ENCODE measurements at places on chromosomes 16 and 17.

- DNase-seq = peak; percentile 74
Measured at GRCh38 chr17:34254651-34255380, at the start of gene CCL2. TSS of gene CCL2 (plus strand) at chr17:34255285. CDS start at chr17:34255350, 65 bp downstream.

DNA sequence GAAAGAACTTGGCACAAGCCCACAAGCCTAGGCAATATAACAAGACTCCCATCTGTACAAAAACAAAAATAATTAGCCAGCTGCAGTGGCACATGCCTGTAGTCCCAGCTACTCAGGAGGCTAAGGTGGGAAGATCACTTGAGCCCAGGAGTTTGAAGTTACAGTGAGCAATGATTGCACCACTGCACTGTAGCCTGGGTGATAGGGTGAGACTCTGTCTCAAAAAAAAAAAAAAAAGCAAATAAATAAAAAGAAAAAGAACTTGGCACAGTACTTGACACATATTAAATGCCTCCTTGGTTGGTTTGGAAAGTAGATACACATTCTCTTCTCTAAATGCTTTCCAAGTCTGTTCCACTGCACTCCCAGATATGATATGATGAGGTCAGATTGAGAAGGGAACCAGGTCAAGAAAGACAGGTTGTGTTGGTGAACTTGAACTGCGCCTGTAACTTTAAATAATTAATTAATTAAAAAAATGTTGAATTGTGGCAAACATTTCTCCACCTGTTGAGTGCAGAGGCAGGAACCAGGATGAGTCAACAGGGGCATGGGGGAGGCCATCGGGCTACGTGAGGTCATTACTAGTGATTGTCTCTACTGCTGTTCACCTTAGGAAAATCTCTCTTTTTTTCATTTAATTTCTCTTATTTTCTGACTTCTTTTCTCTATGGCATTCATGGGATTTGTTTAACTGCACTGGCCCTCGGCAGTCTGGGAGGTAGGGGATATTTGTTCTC lies 25.9 kb upstream of the EFCAB13 start:
- peak; percentile 59 for DNase-seq

GRCh38 chr17:44664867-44665266 lies 8.6 kb downstream of the MEIOC start:
- no peak for DNase-seq

DNA sequence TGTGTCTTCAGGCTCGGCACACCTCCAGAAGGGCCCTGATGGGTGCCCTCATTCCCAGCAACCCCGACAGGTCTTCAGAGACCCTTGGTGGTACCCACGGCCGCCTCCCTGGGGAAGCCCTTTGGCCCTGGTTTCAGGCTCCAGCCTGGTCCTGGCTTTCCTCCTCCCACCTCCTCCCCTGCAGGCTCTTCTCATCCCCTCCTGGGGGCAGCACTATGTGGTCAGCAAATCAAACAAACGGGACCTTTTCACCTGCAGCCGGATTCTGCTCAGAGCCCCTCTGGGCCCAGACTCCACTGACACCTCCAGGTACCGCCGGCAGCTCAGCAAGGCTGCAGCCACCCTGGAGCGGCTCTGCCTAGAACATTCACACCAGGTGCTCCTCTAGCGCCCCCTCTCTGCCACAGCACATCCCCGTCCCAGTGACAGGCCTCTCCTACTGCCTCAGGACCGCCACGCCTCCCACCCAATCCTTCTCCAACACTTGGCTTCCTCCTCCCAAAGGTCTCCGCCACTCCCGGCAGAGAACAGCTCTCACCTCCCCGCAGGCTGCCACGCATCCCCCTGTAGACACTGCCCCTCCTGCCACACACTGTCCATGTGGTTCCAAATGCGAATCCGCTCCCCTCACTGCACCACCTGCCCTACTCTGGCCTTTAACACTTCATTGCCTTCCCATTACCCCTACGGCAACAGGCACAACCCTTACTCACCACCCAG lies 12.0 kb downstream of the CORO7 start:
- DNase-seq = peak; percentile 55

DNA sequence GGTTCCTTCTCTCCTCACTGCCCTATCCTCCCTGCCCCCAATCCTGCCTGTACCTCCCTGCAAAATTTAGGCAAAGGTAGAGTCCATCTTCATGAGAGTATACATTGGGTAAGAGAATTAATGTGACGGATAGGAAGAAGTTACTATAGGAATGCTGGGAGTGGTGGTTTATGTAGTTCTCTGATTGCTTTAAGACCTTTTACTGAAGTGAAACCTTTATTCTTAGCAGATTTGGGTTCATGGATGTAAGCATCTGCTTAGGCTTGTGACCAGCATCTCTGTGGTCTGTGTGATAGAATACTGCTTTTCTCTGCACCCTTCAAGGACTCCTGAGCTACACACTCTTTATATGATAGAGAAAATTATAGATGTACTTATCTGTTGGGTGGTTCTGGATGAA lies 127.3 kb downstream of the PRKCA start:
- DNase-seq = no peak

DNA sequence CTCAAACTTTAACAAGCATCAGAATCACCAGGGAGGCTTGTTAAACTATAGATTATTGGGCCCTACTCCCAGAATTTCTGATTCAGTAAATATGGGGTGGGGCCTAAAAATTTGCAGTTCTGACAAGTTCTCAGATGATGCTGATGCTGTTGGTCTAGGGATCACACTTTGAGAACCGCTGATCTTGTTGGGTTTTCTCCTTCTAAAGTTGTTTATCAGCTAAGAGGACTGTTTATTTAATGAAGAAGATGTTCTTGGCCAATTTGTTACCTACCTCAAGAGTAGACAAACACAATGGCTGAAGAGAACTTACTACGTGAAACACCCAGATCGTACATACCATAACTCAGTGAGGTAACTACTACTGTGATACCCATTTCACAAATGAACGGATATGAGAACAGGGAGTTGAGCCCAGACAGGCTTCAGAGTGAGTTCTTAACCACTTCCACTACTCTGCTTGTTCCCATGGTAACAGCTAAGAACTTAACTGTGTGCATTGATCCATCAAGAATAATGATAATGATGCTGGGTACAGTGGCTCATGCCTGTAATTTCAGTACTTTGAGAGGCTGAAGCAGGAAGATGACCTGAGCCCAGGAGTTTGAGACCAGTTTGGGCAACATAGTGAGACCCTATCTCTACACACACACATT lies 85.3 kb upstream of the NSRP1 start:
- peak; percentile 1 for DNase-seq

DNA sequence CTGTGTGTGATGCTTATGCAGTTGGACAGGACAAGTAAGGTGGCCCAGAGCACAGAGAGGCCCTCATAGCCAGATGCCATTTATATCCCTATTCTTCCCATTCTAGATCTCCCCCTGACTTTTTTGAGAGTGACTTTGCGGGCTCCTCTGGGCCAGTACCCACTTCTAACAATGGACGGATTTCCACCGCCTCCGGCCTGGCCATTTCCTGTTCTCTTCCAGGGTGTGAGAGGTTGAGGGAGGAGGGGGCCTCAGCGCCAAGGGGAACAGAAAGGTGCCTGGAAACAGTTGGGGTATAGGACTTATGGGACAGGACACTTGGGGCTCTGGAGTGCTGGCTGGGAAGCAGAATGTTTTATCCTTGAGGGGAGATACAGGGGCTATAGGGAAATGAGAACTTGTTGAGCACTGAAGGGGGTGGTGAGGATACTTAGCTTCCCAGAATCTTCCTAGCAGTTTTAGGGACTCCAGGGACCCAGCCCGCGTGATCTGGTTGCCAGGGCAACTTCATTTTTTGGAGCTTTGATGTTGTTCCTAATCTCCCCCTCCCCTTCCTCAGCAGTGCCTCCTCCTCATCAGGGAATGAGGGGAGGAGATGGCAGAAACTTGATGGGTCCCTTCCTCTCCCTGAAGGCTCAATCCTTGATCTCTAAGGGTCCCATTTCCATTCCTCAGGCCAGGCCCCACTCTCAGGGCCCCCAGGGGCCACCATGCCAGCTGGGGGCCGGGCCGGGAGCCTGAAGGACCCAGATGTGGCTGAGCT lies 3.6 kb downstream of the TAOK2 start:
- no peak for DNase-seq

GRCh38 chr16:12063004-12063395 lies 86.5 kb downstream of the SNX29 start:
- DNase-seq = no peak

GRCh38 chr17:70308618-70309017 lies 139.3 kb downstream of the KCNJ2 start:
- DNase-seq = no peak

DNA sequence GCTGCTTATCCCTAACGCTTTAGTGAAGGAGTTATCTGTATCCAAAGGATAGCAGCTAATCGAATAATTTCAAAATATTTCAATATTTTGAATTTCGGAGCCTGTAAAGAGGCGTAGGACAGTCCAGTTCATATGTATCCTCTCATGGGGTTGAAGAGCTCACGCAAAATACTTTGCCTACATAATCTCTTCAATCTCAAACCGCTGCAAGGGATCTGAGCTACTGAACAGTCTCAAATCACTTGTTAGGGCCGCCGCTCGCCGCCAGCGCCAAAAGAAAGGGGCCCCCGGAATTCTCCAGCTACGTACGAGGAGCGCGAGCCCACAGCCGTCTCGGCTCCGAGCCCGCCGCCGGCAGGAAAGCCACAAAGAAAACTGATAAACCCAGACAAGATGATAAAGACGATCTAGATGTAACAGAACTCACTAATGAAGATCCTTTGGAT lies 601 bp upstream of the RFWD3 start:
- DNase-seq = peak; percentile 27

- DNase-seq = peak; percentile 97
Measured at GRCh38 chr17:44556832-44557606, at the start of gene FZD2. TSS of gene FZD2 (plus strand) at chr17:44557484. CDS start at chr17:44557689, 205 bp downstream.

GRCh38 chr17:4074831-4075495 lies 67.9 kb downstream of the ZZEF1 start:
- peak; percentile 52 for DNase-seq

GRCh38 chr17:73340093-73340596 lies 28.3 kb upstream of the CDC42EP4 start:
- peak; percentile 96 for DNase-seq

DNA sequence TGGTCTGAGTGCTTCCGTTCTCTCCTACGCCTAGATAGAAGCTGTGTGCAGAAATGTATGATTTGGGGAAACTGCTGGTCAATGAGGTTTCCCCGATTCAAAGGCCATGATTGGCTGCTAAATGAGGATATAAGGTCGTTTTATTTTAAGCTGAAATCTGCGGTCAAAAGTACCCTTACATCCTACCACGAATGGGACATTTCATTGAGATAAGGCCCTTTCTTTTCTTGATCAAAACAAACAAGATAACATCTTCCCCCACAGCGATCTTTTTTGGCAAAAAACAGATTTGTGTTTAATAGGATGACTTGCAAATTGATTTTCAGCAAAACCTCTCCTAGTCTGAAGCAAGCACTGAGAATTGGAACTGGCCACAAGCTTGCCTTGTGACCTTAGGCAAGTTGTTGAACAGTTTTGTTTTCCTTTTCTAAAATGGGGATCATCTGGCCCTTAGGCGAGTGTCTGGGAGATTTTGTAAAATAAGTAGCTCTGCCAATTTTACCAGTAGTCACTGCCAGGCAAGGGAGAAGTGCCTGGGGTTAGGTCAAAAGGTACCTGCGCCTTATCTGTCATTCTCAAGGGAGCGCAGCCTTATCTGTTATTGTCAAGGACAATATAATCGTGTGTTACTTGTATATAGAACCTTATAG lies 635 bp downstream of the SCPEP1 start:
- DNase-seq = no peak

GRCh38 chr17:82042649-82043048 lies 5.2 kb upstream of the DCXR start:
- DNase-seq = no peak

DNA sequence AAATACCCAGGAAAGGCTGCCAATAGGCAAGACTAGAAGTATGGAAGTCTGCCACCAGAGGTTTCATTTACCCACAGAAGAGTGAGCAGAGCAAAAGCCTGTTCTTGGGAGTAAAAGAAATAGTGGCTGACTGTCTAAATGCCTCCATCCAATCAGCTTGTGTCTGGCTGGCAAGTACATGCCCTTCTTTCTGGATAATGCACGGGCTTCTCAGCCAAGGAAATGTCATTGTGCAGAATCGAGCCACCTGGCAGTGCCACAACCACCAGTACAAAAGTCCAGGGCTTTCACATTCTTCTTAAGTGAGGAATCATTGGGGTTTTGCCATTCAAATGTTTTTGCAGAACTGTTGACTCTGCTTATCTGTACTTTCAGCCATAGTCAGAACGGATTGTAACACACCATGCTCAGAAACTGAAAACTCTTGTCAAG lies 10.1 kb upstream of the ERCC4 start:
- peak; percentile 66 for DNase-seq

GRCh38 chr17:14444915-14445314 lies 144.0 kb downstream of the HS3ST3B1 start:
- no peak for DNase-seq

DNA sequence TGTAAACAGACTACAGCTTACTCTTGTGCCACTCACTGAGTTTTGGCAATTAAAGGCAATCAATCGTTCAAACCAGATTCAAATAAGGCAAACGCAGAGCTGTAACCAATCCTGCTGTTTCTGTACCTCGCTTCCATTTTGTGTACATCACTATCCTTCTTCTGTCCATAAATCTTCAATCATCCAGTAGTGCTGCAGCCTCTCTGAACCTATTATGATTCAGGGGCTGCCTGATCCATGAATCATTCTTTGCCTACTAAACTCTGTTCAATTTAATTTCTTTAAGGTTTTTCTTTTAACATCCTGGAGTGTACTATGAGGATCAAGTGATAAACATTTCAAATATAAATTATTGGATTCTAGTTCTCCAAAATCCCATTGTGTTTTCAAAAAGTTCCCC lies 93.9 kb downstream of the CEP112 start:
- DNase-seq = peak; percentile 33

GRCh38 chr17:75493476-75494129 lies 21.7 kb downstream of the CASKIN2 start:
- no peak for DNase-seq

DNA sequence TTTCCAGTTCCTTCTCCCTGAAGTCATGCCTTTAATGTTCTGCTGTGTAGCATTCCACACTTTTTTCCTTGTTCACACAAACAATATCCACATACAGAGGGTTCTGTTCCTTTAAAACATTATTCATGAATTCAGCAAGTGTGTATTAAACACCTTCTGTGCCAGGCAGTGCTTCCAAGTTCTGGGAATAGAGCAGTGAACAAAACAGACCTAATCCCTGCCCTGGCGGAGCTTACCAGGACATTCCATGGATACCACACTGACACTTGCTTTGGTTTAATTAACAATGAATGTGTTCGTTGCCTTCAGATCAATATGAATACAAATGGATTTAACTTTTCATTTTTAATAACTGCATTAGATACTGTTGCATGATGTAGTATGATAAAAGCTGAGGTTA lies 57.9 kb upstream of the CLEC19A start:
- no peak for DNase-seq

- no peak for DNase-seq
Measured at GRCh38 chr16:70646260-70647241, at the start of gene IL34. TSS of gene IL34 (plus strand) at chr16:70646559. CDS start at chr16:70646948, 389 bp downstream.

GRCh38 chr16:9845661-9846361 lies 336.4 kb downstream of the GRIN2A start:
- DNase-seq = peak; percentile 74

Measured in iris pigment epithelial cell (primary cell).